ENCODE measurements at places on chromosomes 3 and 15.

DNA sequence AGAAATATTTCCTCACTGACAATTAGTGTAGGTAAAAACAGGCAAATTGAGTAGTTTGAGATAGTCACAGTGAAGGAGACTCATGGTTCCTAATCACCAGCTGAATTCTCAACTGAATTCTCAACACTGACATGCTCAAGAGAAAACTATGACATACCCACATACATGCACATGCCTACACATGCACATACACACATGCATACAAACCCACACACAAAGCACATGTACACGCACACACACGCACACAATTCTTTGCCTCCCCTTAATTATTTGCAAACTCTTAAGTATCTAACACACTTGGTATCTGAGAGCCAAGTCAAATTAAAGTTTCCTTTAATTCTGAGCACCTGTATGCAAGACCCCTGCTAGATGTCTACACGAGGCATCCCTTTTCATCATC, 111.8 kb downstream of the GABRB3 start:
- no peak for DNase-seq

DNA sequence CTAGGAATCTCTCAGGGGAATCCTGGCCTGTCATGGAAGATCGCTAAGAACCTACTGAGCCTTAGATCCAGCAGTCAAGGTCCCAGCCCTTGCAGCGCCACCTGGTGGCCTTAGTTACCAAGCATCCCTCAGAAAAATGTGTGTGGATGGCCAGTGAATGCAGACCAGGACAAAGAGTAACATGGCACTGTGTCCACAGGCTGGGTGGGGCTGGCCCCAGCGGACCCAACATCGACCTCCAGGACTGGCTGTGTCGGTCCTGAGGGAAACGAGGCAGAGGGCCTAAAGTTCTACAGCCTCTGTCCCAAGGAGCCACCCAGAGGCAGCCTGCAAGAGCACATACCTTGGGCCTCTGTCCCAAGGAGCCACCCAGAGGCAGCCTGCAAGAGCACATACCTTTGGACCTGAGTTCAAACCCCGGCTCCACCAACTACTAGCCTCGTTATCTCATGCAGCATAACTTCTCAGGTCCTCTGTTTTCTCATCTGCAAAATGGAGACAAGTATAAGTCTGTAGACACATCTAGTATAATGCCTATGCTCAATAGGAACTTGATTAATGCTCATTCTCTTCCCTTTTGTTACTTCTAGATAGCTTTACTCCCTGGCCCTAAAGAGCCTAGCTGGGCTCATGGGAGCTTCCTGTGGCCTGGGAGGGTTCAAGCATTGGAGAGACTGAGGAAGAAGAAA, 57.5 kb upstream of the HERC1 start:
- peak; percentile 72 for DNase-seq

GRCh38 chr3:98013411-98014267, 21.5 kb downstream of the GABRR3 start:
- DNase-seq = no peak

DNA sequence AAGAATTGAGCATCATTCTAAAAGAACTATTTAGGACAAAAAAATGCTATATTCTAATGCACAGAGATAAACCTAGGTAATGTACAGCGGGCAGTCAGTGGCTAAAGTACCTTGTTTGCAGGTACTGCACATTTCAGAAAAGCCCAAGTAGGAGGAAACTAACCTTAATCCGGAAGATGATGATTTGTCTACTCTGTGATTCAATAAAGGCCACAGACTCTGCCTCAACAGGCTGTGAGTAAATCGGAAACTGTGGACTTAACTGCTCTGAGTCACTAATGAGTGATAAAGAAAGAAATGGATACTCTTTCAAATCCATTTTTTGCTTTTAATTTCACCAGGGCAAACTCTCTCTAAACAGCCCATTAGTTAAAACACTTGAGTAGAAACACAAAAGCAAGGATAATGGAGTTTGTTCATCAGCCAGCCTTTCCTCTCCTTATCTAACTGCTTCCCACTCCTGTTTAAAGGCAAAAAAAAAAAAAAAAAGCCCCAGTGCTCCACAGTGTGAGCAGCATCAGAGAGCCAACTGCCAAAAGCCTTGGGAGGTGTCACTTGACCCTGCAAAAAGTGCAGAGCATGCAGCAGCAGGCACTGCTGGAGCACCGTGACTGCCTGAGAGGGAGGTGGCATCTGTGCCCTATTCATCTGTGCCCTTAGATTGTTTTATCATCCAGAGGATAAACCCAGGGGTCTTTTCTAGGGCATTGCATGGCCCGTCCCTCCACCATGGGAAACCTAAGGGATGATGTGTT, 187.7 kb downstream of the SATB1 start:
- DNase-seq = no peak

- DNase-seq = peak; percentile 20
Measured at GRCh38 chr3:155853214-155854140, 750 bp downstream of the SLC33A1 start.

- DNase-seq = no peak
Measured at GRCh38 chr3:82736696-82737277, 975.3 kb upstream of the GBE1 start.

DNA sequence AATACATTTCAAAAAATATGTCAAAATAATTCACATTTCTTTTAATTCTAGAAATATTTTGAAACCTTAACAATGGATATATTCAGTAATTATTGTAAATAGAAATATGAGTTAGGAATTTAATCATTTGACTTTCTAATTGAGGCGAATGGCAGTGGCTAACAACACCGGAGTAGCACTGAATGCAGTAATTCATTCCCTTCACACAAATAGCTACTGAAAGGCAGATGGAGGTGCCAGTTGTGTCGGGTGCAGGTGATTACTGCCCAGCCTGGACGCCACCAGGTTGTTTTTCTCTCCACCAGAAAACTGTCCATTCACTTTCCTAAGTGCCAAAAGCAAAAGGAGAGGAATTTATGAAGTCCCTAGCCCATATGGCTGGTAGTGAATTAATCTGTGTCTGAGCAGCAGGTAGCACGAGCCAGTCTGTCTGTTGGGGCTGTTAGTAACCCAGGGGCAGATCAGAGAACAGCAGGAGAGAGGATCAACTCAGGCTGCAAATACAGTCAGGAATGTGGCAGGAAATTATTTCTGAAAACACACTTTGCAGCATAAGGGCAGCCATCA, 79.3 kb upstream of the GMNC start:
- DNase-seq = no peak

DNA sequence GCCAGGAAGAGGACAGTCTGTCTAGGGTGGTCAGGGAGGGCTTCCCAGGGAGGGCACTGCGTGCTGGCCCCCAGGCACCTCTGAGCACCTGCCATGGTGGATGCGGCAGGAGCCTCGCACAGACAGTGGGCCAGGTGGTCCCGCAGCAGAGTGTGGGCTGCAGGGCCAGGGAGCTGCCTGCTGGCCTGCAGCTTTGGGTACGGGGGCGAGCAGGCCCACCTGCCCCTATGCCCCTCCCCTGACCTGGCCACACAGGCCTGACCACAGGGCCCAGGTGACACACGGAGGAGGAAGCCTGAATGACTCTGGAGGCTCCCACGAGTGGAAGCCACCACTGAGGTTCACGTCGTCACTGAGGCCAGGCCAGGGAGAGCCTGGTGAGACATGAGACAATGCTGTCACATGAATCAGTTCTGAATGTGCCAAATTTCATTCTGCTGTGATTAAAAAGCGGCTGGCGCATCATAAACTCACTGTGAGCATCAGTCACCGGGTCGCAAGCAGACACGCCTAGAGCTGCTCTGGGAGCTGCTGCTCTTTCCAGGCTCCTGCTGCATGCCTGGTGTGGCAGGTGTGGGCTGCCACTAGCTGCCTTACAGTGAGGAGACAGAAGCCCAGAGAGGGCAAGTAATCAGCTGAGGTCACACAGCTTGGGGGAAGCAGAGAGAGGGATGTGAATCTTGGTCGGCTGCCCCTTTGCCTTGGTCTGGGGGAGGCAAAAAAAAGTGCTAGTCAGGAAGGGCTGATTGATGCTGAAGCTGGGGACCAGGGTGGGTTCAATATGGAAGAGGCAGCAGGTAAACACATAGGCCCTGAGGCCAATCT, 39.5 kb upstream of the IQSEC1 start:
- no peak for DNase-seq

DNA sequence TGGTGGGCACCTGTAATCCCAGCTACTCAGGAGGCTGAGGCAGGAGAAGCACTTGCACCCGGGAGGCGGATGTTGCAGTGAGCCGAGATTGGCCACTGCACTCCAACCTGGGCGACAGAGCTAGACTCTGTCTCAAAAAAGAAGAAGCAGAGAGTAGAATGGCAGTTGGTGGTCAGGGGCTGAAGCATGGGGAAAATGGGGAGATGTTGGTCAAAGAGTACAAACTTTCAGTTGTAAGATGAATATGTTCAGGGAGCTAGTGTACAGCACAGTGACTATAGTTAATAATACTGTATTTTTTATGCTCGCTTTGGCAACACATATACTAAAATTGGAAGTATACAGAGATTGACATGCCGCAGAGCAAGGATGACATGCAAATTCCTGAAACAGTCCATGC, 41.5 kb downstream of the PCNP start:
- no peak for DNase-seq

DNA sequence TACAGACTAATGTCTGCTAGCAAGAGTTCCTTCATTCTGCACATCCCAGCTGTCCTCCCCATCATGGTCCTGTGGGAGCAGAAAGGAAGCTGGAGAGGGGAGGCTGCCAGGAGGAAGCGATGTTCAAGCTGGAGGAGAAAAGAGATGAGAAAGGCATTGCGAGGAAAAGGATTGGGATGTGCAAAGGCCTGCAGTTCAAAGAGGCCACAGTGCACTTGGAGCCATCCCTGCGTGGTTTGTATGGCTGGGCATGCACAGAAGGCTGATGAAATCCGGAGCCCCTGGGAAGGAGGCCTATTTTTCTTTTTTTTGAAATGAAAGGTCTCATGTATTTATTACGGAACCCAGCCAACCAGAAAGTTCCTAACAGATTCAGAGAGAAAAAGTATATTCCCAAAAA, 22.8 kb downstream of the AMOTL2 start:
- no peak for DNase-seq

DNA sequence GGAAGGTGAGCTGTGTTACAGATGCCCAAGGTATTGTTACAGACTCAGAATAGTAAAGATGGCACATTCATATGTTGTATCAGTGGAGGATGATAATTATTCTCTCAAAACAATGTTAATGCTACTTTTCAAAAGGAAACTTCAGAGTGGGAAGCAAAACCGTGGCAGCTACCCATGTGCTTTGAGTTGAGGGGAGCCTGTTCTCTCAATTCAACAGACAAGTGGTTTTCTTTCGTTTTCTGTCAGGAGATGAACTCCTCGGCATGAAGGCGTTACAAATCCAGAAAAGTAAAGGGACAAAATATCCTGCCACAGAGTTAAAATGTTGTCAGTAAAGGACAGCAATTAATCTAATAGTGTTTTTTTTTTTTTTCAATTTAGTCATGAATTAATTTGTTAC, 629.4 kb upstream of the GBE1 start:
- DNase-seq = no peak

DNA sequence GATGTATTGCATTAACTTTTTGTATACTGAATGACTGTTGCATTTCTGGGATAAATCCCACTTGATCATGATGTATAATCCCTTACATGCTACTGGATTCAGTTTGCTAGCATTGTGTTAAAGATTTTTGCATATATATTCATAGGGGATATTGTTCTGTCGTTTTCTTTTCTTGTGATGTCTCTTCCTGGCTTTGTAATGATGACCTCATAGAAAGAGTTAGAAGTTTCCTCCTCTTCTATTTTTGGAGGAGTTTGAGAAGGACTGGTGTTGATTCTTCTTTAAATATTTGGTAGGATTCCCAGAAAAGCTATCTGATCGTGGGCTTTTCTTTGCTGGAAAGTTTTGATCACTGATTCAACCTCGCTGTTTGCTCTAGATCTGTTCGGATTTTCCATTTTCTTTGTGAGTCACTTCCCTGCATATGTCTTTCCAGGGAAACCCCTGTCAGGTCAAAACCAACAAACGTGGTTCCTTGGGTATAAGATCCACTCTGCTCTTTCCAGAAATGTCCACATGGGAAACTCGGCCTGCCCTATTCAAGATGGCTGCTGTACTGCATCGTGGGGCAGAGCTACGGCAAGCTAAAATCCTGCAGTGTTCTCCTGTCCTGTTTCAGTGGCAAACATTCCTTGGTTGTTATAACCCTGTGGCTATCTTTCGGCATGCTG, 120.4 kb downstream of the GABRG3 start:
- no peak for DNase-seq

GRCh38 chr3:47385007-47385406, 4.2 kb downstream of the PTPN23 start:
- no peak for DNase-seq

GRCh38 chr3:57659806-57660439, 33.0 kb downstream of the DENND6A start:
- no peak for DNase-seq

DNA sequence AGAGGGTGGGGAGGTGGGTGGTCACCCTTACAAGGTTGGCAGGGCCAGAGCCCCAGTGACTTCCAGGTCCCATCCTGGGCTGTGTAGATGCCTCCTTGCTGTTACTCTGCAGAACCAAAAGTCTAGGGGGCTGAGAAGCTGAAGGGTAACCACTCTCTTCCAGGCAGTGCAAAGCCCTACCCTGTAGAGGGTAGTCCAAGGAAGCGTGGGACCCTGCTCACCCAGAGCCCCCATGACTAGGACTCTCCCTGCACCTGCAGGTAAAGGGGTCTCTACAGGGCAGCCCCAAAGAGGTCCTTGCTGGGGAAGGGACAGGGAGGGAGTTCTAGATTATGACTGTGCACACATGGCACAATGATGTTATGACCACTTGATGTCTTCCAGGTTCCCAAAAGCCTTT, 14.2 kb downstream of the GHRL start:
- no peak for DNase-seq

DNA sequence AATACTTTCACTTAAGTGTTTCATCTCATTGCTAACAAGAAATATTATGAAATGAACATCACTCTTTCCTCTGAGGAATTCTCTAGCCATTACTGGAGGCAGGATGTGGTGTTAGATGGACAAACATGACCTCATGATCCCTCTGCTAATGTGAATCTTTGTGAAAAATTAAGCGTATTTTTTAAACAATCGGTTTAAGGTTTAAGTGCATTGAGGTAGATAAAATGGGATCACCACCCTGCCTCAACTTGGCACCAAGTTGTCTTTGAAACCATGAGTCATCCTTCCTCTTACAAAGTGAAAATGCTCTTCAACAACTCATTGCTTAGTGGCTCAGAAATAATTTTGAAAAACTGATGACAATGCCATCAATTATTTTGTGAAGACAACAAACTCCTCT, 76.0 kb upstream of the DCBLD2 start:
- DNase-seq = no peak

DNA sequence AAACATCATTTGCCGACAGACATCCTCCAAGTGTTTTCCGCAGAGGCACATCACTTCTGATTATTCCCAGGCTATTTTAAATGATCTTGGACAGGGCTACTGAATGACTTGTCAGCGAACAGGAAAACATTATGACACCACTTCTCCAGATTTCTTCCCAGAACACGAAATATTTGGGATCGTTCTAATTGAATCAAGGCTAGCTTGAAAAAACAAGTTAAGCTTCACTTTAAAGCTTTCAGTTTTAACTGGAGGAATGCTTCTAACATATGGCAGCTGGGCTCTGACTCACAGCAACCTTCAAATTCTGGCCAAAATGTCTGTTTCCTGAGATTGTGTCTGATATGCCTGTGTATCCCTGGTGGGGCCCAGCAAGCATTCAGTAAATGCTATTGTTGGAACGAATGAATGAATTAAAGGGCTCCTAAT, 127.0 kb upstream of the ICE2 start:
- DNase-seq = no peak
